ENCODE measurements at places on chromosomes 16 and 17.

GRCh38 chr17:39200070-39200879 is at the start of gene RPL19:
RPL19 (plus strand) TSS chr17:39200283; CDS start chr17:39200345, 62 bp downstream.
- DNase-seq: peak; percentile 89

DNA sequence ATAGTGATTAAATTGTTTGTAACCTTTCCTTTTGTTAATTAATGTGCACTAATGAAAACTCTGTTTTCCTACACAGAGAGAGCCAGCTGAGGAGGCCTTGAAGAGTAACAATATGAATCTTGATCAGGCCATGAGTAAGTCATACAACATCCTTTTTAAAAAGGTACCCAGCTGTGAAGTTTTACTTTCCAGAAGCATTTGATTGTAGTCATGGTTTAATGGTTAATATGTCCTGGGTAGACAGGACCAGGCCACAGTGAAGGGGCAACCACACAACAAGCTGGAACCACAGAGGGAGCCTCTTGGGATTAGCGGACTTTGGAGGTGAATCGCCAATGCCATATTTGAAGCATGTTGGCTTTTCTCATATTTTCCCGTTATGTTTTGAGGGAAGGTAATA is 55.6 kb downstream of the TMC6 start:
- no peak for DNase-seq

DNA sequence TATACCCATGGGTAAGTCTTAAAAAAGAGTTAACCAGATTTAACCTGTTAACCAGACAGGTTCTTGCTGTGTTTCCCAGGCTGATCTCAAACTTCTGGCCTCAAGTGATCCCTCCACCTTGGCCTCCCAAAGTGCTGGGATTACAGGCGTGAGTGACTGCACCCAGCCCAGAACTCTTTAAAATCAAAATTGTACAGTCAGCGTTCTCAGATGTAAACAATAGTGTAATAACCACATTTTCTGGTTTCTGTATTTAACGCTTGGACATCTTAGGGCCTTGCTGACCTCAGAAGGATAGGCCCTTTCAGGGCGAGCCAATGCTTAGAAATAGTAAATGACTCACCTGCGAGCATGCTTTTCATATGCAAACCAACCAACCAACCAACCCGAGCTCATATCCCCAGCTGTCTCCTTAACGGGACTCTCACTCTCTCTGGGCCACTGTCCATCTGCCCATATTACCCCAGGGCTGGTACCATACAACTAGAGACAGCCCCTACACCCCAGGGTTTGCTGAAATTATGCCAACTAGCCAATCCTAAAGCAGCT is 415.0 kb upstream of the XYLT1 start:
- DNase-seq: no peak

- no peak for DNase-seq
Observed at GRCh38 chr17:413016-413350, 60.4 kb upstream of the RPH3AL start.

DNA sequence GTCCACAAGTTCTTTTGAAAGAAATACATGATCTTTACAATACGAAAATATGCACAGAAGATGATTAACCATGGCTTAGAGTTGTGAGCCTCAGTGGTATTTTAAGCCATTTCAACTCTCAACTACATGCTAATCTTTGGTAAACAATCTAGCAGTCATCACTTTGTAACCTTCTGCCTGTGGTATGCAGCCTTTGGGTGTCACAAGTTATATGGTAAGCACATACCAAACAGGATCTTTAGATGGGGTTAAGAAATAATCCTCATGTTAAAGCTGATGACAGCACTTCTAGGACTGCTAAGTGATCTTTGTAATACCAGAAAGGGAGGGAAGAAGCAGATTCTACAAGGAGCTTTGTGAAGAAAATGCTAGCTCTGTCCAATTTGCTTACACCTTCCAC is 74.3 kb downstream of the CA4 start:
- DNase-seq: no peak

DNA sequence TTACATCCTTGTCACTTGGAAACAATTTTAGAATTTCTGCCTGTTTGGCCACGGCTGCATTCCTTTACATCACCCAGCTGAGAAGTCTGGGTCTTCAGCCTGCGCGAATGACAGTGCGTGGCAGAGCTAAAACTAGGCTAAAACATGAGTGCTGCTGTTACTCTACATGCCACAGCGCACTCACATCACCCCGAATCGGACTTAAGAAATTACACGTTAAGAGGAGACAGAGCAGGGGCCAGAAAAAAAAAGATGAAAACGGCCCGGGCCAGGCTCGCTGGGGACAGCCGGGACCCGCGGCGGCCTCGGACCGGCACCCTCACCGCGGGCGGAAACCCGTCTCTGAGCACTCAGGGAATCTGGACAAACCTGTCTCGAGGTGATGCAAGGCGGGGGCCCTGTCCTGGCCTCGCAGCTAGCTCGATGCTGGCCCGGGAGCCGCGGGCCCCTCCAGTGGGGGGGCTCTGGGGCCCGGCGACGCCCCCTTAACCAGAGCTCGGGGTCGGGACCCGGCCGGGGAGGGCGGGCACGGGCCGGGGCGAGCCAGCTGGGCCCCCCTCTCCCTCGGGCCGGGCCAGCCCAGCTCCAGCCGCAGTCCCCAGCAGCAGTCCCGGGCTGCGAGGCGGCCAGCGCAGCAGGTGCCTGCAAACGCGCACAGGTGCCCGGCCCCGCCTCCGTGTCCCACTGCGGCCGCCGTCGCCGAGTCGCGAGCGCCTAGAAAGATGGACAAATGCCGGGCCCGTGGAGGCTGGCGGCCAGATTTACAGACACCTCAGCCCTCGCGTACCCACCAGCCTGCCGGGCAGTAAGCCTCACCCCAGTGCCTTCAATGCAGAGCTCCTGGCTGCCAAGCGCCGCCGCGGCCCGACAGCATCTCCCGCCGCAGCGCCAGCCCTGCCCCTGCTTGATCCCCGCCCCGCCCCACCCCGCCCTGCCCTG is at the start of gene AKTIP:
TSS of gene AKTIP (minus strand) at position 879 of the 939 bp plus-strand sequence. CDS start 2,950 bp downstream, outside the sequence.
- DNase-seq: peak; percentile 68

- DNase-seq: no peak
Observed at GRCh38 chr16:26709175-26709574, 357.6 kb upstream of the C16orf82 start.
